ENCODE measurements at places on chromosomes 2 and 18. TPM values are rescaled to one million over a fixed set of nuclear protein-coding genes. Genes with fewer than 3 reads are reported as not detected.
A peak's percentile ranks its signal among the peaks of the same experiment; 100 is the strongest.

Gene CASP10
- 1.0 TPM for polyA plus RNA-seq

Gene DSC1
- not detected for polyA plus RNA-seq

Gene HOXD13
- polyA plus RNA-seq, result 0.43 TPM

Gene SCYGR4
- not detected for polyA plus RNA-seq

Gene TMEM214
- 235 TPM for polyA plus RNA-seq

Gene ALKAL2
- not detected for polyA plus RNA-seq

Gene SPATA3
- polyA plus RNA-seq, result not detected

Gene D2HGDH
- 8.0 TPM for polyA plus RNA-seq

Gene CCNYL1
- polyA plus RNA-seq, result 9.6 TPM

Gene ADCY3
- 43.2 TPM for polyA plus RNA-seq

- DNase-seq, result no peak
Measured at GRCh38 chr2:18841248-18842150, 252.1 kb upstream of the NT5C1B start.

DNA sequence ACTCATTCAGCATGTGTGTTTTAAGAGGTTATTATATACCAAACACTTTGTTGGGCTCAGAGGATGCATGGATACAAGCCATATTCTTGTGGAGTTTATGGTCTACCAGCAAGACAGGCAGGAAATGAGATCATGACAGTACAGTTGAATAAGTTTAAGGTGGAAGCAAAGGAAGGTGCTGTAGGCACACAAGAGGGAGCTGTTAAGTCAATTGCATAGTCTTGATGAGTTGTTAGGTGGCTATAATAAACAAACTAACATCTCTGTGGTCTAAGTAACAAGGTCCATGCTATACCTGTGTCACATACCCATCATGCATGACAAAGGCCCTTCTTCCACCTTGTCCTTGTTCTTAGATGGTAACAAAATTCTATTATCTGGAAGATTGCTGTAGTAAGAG lies 538.3 kb downstream of the CNTNAP5 start:
- DNase-seq, result no peak

DNA sequence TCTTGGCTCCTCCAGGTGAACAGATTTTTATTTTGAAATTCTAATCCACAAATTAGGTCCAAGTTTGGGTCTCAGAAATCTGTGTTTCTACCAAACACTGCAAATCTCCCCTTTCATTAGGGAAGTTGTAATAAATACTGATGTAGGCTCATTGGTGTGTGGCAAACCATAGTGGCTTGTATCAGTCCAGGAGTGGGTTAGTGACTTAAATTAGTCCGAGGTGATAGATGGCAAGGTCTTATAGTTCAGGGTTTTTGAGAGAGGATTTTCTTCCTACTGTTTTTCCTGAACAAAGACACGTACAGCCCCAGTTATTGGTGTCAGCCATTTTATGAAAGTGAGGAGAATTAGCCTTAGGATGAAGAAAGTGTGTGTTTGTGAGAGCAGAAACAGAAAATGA lies 74.6 kb downstream of the RPRM start:
- DNase-seq, result no peak

- no peak for DNase-seq
Measured at GRCh38 chr2:75432761-75433361, 127.9 kb downstream of the EVA1A start.

DNA sequence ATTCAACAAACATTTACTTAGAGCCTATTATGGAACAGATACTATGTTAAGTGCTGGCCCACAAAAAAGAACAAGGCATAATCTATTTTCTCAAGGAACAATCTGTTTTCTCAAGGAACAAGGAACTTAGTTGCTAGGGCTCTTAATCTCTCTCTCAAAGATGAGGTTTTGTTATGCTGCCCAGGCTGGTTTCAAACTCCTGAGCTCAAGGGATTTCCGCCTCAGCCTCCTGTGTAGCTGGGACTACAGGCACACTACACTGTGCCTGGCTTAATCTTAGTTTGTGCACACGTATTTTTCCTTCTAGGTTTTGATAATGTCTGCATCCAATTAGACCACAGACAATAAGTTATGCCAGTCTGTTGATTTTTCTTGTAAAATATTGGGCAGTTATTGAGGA lies 89.5 kb downstream of the PTH2R start:
- no peak for DNase-seq

DNA sequence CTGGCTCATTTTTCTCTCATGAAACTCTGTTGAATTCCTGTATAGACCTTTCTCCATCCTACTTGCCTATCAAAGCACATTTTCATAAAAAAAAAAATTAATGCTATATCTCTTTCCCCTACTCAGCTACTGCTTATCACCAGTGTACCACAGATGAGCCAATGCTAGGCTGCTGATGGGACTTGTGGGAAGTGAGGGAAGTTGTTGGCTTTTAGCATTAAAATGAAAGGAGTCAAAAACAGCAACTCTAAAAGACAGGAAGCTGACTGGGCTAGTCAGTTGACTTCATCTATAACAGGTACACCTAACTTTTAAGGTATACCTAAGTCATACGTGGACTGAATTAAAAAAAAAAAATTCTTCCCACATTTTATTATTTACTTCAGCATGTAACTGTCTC lies 102.1 kb downstream of the FAM117B start:
- no peak for DNase-seq

DNA sequence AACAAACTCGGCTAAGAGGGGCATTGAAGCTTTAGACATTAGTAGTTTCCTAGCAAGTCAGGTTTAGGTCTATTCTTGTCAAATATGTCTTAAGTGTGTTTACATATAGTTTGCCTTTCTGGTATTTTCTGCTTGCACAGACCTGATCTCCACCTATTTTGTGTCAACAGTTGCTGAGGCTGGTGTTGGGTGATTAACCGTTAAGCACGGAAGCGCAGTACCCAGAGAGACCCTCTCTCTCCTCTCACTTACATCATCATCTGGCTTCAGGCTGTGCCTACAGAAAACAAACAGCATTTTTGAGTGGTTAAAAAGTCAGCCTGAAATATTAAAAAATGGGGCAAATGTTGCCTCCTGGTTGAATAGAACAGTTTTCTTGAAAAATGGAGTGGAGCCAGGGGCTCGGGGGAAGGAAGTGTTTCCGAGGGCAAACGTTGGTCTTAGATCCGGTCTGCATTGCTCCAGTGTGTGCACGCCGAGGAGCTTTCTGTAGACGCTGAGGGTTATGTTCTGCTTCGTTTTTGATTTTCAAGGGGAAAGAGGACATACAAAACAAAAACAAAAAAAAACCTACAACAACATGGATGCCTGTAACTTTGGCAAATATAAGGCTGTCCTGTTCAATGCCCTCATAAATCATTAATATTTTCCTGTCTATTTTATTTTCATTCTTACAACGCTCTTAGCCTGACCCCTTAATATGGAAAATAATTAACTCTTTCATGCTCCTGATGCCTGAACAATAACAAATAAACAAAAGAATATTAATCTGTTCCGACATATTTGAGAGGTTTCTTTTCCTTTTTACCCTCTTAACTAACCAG lies 120.8 kb downstream of the MEIS1 start:
- DNase-seq, result no peak

- DNase-seq, result no peak
Measured at GRCh38 chr2:69131983-69132675, 119.2 kb downstream of the ANTXR1 start.

GRCh38 chr18:67132919-67133318 lies 383.6 kb downstream of the DSEL start:
- no peak for DNase-seq

DNA sequence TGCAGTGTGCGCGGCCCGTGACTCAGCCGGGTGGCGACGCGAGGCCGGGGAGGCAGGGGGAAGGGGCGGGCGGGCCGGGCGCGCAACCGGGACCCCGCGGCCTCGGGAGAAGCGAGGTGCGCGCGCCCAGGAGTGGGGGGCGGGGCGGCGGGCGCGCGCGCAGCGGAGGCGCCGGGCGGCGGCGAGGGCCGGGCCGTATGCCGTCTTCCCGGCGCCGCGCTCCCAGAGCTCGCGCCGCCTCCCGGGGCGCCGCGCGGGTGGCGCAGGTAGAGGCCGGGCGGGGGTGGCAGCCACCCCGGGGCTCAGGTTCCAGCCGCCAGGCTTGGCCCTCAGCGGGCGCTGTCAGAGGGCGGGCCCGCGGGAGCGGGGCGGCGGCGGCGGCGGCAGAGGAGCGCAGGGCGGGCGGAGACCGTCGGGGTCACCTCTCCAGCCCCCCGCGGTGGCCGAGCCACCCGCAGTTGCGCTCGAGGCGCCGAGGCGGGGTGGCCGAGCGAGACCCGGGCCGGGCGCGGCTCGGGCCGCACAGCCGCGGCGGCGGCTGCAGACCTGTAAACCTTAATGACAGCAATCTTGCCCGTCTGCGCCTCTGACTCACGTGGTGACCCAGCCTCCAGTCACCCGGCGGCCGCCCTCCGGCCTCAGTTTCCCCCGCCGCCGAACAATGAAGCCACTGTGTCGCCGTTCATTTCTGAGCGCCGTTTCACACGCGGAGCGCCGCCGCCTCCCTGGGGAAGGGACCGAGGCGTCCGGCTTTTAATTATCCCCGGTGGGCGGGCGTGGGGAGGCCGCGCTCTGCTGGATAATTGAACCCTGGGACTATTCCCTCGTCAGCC lies 25.3 kb upstream of the SMAD7 start:
- no peak for DNase-seq

- DNase-seq, result no peak
Measured at GRCh38 chr2:227351639-227352038, 26.6 kb downstream of the MFF start.

GRCh38 chr2:25738383-25739343 lies 65.3 kb upstream of the DTNB start:
- no peak for DNase-seq

- DNase-seq, result no peak
Measured at GRCh38 chr2:136051001-136051724, 65.7 kb upstream of the DARS1 start.

GRCh38 chr2:190653931-190654330 lies 5.0 kb downstream of the NAB1 start:
- no peak for DNase-seq

DNA sequence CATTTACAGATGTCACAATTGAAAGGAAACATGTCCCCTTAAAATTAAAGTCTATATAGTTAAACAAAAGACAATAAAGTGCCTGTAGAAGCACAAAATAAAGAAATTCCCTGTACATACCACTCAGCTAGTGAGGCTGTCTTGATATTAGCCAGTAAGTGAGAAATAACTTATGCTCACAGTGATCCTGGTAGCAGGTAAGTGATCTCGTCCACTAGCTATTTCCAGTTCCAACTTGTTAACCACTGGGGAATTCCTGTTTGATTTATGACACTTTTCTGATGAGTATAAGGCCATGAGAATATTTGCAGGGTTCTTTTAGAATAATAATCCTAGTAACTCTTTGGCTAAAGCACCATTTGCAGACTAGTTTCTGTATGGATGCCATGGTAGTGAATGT lies 127.9 kb upstream of the PGAP1 start:
- no peak for DNase-seq

GRCh38 chr2:203804764-203805485 lies 62.6 kb upstream of the CTLA4 start:
- DNase-seq, result no peak

DNA sequence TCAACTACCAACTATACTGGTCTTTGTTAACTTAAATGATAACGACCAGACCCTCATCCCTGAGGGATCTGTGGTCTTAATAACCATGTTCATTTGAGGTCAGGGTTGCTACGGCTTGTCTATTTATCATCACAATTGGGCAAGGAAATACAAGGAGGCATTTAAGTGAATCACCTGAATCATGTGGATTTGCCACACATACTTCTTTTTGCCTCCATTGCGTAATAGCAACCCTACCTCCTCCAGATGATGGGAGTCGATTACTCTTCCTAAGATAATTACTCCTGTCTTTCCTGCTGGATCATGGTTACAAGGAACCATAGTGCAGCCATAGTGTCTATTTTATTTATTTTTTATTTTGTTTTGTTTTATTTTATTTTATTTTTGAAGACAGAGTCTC lies 42.2 kb downstream of the TAF4B start:
- no peak for DNase-seq

- DNase-seq, result no peak
Measured at GRCh38 chr2:228374741-228375140, 193.3 kb upstream of the SPHKAP start.

- DNase-seq, result no peak
Measured at GRCh38 chr2:98455494-98455976, 10.9 kb downstream of the INPP4A start.

- DNase-seq, result no peak
Measured at GRCh38 chr2:3453190-3453999, 65.9 kb downstream of the ADI1 start.

DNA sequence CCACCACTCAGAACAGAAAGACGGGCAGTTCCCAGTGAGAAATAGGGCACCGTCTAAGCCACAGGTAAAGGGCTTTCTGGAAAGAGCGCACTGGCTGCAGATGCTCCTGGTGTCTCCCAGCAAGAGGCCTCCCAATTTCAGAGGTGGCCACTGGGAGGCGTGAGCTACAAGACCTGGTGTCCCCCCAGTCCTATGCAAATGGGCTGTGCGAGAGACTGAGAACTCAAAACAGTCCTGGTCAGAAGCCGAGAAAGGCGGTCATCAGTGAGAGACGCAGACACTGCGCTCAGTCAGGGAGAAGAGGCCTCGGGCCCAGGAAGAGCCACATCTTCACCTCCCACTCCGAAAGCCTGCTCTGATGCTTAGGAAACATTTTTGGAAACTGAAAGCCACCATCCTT lies 179.5 kb downstream of the EIPR1 start:
- DNase-seq, result no peak

GRCh38 chr2:176004934-176005333 lies 2.9 kb upstream of the LNPK start:
- no peak for DNase-seq

- DNase-seq, result no peak
Measured at GRCh38 chr18:12958478-12958877, 10.7 kb downstream of the SEH1L start.

- peak; percentile 10 for DNase-seq
Measured at GRCh38 chr18:67199993-67200617, 316.4 kb downstream of the DSEL start.

DNA sequence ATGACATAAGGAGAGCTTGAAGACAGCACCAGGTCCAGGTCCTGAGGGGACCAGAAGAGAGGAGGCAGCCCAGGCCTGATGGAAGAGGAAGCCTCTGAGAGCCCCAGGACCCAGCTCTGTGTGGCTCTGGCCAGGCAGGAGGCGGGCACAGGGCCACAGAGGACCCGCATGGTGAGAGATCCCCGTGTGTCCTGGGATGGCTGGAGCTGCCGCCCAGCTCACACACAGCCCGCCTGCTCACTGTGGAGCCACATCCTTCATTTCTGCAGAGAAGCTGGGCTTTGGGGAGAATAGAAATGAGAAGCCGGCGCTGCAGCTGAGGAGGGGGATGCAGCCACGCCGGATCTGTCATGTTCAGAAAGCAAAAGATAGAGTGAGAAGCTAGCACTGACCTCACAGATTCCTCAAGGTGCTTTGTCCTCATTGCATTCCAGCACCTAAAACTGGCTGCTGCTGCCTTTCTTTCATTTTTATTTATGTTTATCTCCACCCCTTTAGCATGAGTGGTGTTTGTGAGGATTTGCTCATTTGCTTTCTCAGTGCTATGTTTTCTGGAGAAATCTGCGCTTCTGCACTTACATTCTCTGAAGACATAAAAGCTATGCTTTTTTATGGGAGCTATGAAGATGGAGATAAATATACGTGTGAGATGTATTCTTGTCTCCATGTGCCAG lies 307.6 kb upstream of the MYT1L start:
- no peak for DNase-seq
